Myocyte (in vitro differentiated cells): ENCODE measurements at places on chromosomes 1 and 21. TPM values are rescaled to one million over a fixed set of nuclear protein-coding genes. Genes with fewer than 3 reads are reported as not detected.

DNA sequence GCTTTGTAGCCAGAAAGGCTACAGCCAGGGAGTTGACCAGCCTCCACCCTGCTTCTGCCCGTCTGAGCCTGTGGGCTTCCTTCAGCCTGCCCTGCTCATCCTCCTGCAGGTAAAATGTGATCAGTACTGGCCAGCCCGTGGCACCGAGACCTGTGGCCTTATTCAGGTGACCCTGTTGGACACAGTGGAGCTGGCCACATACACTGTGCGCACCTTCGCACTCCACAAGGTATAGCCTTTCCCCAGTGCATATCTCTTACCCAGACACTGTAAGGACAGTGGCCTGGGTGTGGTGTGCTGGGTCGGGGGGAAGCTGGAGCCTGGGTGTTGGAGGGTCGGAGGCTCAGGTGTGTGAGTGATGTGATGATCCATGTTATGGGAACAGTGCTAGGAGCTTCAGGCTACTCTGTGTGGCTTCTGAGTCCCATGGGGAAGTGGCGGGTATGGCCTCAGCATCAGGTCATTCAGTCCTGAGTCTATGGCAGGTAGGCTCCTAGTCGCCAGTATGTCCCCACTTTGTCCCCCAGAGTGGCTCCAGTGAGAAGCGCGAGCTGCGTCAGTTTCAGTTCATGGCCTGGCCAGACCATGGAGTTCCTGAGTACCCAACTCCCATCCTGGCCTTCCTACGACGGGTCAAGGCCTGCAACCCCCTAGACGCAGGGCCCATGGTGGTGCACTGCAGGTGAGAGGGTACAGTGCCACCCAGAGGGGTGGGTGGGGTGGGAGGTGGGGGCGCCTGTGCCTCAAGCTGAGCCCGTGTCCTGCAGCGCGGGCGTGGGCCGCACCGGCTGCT, 31.2 kb upstream of the KDM4A start:
- no peak for DNase-seq

DNA sequence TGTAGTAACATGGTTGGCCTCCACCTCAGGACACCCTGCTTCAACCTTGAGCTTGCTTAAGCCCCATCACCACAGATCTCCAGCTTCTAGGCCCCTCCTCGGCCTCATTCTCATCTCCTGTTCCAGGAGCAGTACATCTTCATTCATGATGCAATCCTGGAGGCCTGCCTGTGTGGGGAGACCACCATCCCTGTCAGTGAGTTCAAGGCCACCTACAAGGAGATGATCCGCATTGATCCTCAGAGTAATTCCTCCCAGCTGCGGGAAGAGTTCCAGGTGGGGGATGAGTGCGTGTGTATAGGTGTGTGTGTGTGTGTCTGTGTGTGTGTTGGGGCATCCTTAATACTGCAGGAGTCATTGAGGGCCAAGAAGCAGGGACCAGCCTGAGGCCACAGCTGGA, 79.6 kb downstream of the PTPRU start:
- DNase-seq = no peak

Gene P3H1
- total RNA-seq = 53.0 and 57.3 TPM in 2 replicates

Gene SMCP
- total RNA-seq = not detected in 2 replicates

Gene EFNA1
- 0.59 and 1.4 TPM in 2 replicates for total RNA-seq
